ENCODE measurements at places on chromosomes 7 and 10. TPM values are rescaled to one million over a fixed set of nuclear protein-coding genes. Genes with fewer than 3 reads are reported as not detected.

BAIAP2L1 gene
- total RNA-seq = 5.1 TPM

GPR15LG gene
- not detected for total RNA-seq

TTYH3 gene
- total RNA-seq = 223 TPM

SFMBT2 gene
- 4.8 TPM for total RNA-seq

ENTPD7 gene
- total RNA-seq = 15.4 TPM

PDIA4 gene
- 324 TPM for total RNA-seq

ST8SIA6 gene
- total RNA-seq = not detected

ABLIM1 gene
- total RNA-seq = 87.4 TPM

CREB5 gene
- total RNA-seq = 28.7 TPM

FGL2 gene
- not detected for total RNA-seq

GDF2 gene
- total RNA-seq = not detected

ANKRD2 gene
- total RNA-seq = not detected

TAS2R41 gene
- not detected for total RNA-seq
